Islet precursor cell (in vitro differentiated cells): ENCODE measurements at places on chromosomes 16 and 17.

- DNase-seq, result peak; percentile 93
Measured at GRCh38 chr17:36482611-36483504, 3.6 kb upstream of the ZNHIT3 start.

GRCh38 chr17:71900621-71901229 is 220.1 kb upstream of the SOX9 start:
- peak; percentile 83 for DNase-seq

DNA sequence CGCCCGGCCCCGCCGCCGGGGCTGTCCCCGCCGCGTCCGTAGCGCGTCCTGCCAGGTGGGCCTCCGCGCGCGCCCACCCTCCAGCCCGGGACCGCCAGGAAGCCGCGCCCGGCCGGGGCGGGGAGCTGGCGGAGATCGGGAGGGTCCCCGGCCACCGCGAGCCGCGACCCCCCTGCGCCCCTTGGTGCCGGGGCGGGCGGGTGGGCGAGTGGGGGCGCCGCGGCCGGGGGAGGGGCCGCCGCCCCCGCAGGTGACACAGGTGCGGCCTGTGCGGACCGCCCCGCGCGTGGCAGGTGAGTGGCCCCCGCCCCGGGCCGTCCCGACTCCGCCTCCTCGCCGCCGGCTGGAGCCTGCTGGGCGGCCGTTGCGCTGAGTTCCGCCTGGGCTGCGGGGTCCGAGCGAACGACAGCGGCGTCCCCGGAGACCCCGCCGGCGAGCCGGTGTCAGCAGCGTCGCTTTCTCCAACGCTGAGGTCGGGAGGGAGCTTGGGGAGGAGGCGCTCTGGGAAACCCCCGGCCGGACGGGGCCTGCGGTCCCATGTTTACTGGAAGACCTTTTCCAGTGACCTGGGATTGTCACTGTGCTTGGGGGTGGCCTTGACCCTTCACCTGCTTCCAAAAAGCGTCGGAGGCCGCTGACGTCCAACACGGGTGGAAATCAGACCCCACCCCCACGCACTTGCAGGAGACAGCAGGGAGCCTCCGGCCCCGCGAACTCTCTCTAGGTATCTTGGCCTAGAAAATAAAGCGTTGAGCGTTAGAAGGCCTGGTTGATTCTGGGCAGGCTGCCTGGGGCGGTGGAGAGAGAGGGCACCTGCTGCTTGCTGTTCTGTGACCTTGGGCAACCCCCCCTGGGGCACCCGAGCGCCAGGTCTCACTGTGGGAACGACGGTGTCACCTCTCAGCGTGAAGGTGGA is 542 bp downstream of the KLHL36 start:
- peak; percentile 64 for DNase-seq

DNA sequence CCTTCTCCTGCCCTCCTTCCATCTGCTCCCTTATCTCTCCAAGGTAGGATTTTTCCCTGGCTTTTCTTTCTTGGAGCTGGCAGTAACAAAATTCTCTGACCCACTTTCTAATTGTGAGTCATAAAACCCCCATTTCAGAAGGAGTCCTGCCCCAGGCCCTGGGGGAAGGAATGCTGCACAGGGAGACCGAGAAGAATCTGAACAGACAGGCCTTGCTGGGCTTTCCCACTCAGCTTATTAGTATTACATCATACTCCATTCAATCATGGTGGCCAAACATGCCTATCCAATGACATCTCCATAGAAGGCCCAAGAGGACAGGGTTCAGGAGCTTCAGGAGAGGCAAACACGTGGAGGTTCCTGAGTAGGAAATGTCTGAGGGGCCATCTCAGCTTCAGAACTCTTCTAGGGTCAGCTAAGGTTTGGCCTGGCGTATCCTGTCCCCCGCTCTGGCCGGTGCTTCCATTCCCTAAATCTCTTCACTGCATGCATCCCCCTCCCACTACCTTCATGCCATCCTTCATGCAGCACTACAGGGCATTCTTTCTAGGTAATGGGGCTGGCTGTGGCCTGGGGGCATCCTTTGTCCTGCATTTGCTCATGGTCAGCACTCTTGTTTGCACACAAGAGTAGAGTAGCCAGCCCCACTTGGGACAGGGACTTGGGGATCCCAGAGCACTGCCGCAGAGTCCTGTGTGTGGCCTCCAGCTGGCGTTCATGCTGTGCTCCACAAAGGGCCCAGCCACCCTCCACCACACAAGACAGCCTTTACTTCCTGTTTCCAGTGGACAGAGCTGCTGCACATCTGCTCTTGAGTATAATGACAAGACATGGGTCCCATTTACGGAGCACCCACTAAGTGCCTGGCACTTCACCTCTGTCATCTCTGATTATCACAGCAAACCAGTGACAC is 8.2 kb downstream of the SLC6A2 start:
- DNase-seq, result peak; percentile 94

- no peak for DNase-seq
Measured at GRCh38 chr17:18020971-18021370, 18.0 kb downstream of the ATPAF2 start.

DNA sequence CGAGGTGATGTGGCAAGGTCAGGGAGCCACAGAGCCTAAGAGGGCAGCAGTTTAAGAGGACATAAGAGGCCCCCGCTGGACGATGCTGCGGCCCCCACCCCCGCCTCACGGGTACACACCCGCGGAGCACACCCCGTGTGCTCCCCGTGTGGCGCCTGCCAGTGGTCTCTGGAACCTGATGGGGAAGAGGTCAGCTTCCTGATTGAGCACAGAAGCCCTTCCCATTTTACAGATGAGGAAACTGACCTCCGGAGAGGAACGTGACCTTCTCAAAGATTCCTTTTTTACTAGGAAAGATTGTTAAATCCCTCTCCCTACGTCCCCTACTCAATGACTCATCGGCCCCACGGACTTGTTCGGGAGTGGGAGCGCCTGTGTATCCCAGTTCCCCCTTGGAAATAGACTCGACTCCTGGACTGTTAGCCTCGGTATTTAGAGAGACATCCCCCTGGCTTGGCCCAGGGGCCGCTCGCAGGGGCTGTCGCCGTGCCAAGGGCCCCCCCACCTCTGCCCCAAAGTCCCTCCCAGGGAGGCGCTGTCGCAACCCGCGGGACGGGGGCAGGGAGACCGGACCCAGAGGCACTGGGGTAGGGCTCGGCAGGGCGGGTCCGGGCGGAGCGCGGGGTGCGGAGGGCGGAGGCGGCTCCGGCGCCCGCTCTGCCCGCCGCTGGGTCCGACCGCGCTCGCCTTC is at the start of gene ABCC3:
ABCC3 (plus strand) TSS at position 658 of the 691 bp plus-strand sequence. CDS start 56 bp downstream, outside the sequence.
- DNase-seq, result no peak

GRCh38 chr16:11676799-11677198 is 8.5 kb downstream of the SNN start:
- peak; percentile 53 for DNase-seq
